SK-N-DZ (cell line): ENCODE measurements at places on chromosomes 7 and 10.
A peak's percentile ranks its signal among the peaks of the same experiment; 100 is the strongest.

DNA sequence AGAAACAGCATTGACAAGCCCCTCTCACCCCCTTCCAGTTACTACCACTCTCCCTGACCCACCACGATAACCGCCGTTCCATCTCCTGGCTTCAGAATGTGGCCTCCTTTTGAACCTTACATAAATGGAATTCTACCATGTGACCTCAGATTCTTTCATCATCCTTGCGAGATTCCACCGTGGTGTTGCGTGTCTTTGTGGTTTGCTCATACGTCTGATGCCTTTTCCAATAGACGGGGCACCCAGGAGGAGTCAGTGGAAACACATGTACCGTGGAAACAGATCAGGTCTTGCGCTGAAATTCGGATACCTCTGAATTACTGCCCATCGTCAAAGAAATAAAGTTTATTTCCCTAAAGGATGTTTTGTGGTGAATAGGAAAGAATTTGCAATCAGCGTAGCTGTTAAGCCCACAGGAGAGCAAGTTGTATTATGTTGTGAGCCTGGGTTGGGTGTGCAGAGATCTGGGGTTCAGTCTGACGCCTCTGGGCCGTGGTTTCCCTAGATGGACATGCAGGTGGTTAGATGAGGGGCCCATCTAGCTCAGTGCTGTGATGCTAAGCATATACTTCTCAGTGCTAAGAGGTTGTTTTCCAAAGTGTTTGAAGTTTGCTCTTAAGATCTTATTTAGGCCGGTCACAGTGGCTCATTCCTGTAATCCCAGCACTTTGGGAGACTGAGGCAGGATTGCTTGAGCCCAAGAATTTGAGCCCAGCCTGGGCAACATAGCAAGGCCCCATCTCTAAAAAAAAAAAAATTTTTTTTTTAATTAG is 29.1 kb downstream of the GTF2IRD1 start:
- no peak for DNase-seq

GRCh38 chr7:34762764-34763163 is 104.7 kb downstream of the NPSR1 start:
- DNase-seq: no peak

GRCh38 chr7:13231216-13231615 is 543.8 kb downstream of the ARL4A start:
- peak; percentile 26 for DNase-seq

- DNase-seq: no peak
These were observed 532.6 kb downstream of the TNS3 start for GRCh38 chr7:47049234-47049774.

DNA sequence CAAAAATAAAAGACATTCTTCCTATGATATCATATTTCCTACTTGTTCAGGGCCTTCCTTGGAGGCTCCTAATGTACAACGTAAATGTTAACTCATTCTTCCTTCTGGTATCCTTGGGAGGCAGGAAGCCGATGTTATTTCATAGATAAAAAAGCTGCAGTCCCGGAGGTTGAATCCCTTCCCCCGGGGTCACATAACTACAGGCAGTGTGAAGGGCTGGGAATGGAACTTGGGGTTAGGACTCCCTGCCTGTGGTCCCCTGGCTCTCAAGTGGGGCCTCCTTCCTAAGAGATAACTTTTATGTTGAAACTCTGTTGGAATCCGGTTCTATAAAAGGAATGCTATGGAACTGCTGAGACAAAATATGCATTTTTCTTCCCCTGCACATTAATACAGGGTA is 14.9 kb upstream of the CCDC3 start:
- no peak for DNase-seq

GRCh38 chr10:91613411-91614187 is 19.3 kb downstream of the PPP1R3C start:
- no peak for DNase-seq

DNA sequence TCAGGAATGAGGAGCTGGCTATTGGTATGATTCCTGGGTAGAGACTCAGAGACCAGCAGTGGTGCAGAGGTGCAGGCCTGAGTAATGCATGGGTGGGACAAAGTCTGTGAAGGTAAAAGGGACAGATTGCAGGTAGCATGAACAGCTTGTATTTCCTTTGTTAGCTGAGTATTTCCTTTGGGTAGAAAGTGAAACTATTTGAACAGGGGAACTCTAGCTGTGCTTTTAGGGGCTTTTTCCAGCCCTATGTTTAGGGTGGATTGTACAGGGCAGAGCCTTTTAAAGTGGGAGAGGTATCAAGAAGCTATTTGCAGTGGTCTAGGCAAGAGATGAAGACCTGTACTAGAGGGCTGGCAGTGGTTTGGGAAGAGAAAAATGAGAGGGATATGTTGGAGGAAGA is 739.9 kb downstream of the REEP3 start:
- DNase-seq: no peak

GRCh38 chr7:26667514-26668133 is 196.8 kb downstream of the SKAP2 start:
- DNase-seq: peak; percentile 95

DNA sequence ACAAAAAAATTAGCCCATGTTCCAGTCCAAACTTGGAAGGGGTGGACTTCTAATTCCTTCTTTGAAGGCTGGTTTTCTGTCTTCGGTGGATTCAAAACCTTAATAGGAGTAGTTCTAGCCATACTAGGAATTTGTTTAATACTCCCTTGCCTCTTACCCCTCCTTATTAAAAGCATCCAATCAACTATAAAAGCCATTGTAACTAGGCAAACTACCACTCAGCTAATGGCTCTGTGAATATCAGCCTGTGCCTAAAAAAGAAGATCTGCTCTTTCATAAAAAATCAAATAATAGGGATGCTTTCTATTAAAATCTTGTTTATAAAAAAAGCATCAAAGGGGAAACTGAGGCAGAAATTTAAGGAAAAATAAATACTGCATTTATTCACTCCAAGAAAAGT is 4.1 kb upstream of the ADCK2 start:
- no peak for DNase-seq

DNA sequence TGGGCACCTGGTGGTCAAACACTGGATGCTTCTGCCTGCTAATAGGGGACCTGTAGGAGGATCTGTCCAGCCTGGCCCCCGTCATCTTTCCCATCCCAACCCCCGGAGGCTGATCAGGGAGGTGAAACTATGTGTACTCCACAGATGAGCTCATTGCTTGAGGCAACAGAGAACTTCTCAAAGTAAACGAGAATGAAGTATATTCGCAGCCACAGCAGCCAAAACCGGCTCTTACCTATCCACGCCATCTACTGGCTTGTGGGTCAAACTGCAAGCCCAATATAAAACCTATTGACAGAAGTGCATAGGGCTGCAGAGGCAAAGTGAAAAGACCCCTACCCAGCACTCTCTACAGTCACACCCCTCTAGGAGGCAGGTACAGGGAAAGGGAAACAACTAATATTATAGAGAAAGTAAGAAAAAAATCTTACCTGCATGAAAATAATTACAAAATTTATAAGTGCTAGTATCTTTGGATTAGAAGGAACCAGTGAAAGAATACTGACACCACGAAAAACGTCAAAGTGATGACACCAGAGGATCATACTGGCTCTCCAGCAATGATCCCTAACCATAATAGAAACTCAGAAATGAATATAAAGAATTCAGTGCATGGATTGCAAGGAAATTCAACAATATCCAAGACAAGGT is 973.5 kb downstream of the ANKRD7 start:
- peak; percentile 69 for DNase-seq

DNA sequence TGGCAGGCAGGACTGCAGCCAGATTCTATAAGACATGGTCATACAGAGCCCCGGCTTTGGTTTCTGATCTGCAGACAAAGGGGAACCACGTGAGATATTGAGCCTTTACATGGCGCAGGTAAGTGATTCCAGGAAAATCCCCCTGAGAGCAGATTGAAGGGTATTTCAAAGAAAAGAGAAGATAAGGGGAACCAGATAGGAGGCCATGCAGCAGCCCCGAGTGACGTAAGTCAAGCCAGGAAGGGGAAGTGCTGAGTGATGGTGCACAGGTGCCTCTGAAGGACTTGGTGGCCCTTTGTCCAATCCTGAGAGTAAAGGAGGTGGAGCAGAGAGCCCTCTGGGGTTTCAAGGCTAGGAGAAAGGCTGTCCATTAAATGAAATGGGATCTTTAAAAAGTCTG is 329.0 kb downstream of the ACTR3B start:
- no peak for DNase-seq

DNA sequence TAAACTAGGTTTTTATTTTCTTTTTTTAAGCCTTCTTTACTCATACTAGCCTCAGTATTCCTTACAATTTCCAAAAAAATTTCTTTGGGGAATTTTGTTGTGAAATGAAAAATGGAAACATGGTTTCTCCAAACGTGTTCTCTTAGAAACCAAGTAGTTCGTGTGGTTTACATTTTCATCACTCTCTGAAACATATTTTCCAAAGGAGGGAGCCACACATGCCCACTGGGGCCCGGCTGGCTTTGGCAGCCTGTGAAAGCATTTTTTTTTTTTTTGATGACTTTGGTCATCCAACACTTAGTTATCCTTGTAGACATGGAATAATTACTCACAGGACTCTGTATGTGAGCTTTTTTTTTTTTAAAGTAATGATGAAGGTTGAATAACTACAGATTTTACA is 169.6 kb downstream of the C7orf25 start:
- no peak for DNase-seq

- DNase-seq: no peak
These were observed 142.1 kb downstream of the HGF start for GRCh38 chr7:81627536-81628287.

- no peak for DNase-seq
These were observed 340.9 kb downstream of the LRMDA start for GRCh38 chr10:75772153-75772887.

DNA sequence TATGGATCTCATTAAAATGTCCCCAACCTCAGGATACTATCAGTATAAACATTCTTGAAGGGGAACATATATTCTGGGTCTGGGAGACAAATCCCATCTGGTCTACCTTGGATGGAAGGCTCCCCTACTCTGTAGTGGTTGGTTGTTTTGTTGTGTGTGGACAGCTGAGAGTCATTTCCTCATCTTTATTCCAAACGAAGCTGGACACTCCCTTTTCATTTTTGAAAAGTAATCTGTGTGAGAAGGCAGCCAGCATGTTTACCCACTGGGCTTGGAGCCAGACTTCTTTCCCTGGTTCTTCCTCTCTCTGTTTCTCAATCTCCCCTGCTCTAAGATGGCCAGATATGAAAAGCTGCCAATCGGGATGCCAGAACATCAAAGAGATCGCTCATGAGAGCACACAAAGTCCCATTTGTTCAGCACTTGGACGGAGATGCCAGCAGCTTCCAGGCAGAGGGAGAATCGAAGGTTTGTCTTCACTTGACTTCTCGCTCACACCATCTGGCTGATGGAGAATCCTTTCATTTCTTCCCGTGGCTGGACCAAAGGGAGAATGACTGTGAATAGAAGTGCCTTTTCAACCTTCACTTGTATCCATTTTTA is 108.1 kb upstream of the AGR3 start:
- DNase-seq: no peak

GRCh38 chr7:2520761-2521290 is 1.3 kb downstream of the LFNG start:
- DNase-seq: no peak

GRCh38 chr10:21661935-21662334 is 127.9 kb downstream of the MLLT10 start:
- DNase-seq: no peak

DNA sequence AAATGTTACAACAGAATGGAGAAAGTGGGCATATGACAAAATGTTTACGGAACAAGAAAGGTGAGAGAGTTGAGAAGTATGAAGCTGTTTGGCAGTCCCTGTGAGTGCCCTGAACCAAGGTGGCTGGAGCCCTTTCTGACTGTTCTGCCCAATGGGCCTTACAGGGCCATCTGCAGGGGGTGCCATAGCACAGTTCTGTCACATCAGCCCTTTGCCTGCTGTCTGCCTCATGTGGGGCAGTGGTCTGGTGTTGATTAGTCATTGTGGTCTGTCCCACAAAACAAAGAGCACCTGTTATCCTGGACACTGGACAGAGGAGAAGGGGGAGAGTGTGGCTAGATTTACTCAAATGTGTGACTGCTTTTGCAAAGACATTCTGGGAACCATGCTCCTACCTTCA is 51.5 kb upstream of the OSBPL3 start:
- DNase-seq: no peak

DNA sequence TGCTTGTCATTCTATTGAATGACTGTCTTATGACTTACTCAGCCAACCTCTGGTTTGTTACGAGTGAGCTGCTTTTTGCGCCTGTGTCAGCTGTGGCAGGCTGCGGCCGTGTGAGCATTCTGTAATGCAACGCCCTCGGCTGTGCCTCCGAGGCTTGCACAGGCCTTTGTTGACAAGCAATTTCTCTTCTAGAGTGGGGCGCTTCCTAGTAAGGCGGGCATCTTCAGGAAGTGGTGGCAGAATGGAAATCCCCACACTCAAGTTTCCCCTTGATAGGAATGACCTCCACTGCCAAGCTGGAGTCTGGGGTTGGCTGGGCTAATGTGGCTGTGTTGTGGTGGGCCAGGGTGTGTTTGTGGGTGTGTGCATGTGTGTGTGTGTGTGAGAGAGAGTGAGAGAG is 20.2 kb upstream of the TMEM178B start:
- peak; percentile 33 for DNase-seq

DNA sequence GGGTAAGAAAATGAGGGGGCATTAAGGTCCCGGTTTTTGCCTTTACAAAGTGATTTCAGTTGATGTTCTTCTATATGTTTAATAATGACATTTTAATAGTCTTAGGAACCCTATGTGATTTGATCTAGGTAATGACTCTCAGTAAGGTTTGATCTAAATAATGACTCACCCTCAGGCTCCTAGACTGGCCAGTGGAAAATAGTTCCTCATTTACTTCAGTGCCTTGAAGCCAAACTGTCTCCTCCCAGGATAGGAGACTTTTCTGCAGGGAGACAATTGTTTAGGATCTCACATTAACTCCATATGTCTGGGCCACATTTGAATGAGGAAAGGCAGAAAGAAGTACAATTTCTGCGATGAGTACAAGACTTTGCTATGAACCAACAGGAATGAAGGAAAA is 1331.9 kb downstream of the XPNPEP1 start:
- DNase-seq: no peak

DNA sequence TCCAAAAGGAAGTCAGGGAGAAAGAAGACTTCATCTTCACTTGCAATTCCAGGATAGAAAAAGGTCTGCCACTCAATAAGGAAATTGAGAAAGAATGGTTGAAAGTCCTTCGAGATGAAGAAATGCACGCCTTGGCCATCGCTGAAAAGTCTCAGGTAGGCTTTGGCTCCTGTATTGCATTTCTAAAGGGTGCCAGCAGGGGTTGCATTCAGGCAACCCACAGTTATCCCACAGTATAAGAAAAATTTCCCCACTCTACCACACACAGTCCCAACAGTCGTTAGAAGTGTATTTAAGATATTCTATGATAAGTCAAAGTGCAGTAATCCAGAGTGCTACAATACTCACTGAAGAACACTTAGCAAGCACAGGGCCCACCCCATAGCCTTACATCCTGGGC is 93.4 kb upstream of the FGL2 start:
- no peak for DNase-seq

DNA sequence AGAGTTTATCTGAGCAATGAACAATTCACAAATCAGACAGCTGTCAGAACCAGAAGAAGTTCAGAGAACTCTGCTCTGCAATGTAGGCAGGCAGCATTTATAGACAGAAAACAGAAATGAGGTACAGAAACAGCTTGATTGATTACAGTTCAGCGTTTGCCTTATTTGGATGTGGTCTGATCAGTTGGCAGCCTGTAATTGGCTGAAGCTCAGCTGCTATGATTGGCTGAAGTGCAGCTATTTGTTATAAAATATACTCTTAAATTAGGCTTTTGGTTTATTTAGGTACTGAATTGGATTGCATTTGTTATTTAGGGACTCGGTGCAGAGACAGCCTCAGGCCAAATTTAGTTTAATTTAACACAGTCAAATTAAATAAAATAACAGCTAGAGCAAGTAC is 85.8 kb upstream of the JAZF1 start:
- DNase-seq: peak; percentile 22

- peak; percentile 98 for DNase-seq
These were observed at the start of gene ZNF727 for GRCh38 chr7:64045301-64046040. TSS of gene ZNF727 (plus strand) at chr7:64045434. CDS start at chr7:64045622, 188 bp downstream.
